ENCODE measurements at places on chromosomes 5 and 9.
A peak's percentile ranks its signal among the peaks of the same experiment; 100 is the strongest.

DNA sequence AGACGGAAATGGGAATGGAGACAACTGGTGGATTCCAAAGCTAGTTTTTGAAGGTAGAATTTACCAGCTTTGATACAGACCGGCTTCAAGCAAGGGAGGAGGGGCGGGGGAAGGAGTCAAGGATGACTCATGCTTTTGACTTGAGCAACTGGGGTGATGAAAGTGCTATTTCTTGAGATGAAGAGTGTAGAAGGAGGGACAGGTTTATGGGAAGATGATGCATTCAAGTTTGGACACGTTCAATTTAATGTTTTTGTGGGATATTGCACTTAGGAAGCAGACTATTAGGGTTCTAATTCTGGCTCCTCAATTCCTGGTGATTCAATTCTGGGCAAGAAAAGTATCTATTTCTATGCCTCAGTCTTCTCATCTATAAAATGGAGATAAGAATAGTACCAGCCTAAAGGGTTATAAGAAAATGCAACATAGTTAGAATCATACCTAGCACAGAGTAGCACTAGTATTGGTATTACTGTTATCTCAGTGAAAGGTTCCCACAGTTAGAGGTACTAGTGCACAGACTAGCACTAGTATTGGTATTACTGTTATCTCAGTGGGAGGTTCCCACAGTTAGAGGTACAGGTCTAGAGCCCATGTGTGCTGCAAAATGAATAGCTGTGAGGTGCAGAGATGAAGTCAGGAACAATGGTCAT is 4.6 kb downstream of the NIPAL4 start:
- DNase-seq, result peak; percentile 90

GRCh38 chr9:136122425-136123383 is 4.0 kb upstream of the TMEM250 start:
- peak; percentile 49 for DNase-seq

DNA sequence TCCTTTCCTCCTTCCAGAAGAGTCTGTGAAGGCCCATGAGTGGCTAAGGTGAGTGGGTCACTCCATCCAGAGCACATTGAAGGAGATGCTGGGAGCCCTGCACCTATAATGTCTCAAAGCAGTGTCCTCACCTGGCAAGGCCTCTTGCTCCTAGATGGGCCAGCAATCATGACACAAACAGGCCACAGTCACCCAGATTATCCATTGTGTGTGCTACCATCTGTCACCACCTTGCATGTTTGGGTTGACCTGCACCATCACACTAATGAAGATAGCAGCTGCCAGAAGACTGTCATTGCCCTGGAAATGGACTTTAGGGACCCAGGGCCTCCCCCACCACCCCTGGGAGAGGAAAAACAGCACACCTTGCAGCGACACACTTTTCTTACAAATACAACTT is 69.6 kb downstream of the GABBR2 start:
- no peak for DNase-seq

DNA sequence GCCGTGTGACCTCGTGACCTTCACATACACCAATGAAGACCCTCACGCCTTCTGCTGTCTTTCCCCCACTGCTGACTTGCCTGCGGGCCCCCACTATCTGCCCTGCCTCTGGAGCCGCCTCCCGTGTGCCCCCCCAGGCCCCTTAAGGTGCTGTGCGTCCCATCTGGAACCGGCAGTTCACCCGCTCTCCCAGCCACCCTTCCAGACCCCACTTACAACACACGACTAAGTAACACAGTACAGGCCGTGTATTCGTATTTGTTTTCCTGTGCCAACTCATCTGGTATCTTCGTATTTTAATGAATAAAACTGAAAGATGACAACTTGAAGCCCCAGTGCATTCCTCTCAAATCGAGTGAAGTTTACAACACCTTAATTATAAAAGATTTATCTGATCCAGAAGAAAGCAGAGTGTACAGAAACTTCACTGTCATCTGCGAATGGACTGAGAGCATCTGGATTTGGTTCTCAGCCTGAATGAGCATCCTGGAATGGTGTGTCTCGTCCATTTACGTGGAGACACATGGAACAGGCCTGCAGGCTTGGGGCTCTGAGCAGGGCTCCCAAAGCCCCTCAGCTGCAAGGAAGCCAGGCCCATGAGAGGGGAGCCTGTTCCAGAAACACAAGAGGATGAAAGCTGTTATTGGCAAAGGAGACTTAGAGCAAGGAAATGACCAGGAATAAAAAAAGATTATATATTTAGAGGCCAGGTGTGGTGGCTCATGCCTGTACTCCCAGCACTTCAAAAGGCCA is 21.9 kb upstream of the TERT start:
- DNase-seq, result no peak

- DNase-seq, result no peak
These were observed 22.1 kb downstream of the SPATA31D1 start for GRCh38 chr9:82010711-82011110.

DNA sequence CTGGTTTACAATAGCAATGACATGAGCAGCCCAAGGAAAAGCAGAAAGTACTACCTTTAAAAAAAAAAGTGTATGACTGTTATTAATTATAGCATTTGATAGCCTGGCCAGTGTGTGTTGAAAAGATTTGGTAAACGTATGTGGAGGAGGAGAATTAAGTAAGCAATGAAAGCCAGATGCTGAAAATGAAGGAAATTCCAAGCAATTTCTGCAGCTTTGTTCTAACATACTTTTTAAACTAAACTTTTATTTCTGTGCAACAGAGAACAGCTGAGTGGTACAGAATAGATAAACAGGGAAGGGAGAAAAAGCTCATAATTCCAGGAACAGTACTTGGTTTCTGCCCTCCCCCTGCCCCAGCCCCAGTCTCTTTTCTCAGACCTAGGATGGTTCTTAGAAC is 252.6 kb downstream of the ADAMTSL1 start:
- DNase-seq, result peak; percentile 88

GRCh38 chr9:124133727-124134126 is 122.2 kb downstream of the LHX2 start:
- peak; percentile 44 for DNase-seq

DNA sequence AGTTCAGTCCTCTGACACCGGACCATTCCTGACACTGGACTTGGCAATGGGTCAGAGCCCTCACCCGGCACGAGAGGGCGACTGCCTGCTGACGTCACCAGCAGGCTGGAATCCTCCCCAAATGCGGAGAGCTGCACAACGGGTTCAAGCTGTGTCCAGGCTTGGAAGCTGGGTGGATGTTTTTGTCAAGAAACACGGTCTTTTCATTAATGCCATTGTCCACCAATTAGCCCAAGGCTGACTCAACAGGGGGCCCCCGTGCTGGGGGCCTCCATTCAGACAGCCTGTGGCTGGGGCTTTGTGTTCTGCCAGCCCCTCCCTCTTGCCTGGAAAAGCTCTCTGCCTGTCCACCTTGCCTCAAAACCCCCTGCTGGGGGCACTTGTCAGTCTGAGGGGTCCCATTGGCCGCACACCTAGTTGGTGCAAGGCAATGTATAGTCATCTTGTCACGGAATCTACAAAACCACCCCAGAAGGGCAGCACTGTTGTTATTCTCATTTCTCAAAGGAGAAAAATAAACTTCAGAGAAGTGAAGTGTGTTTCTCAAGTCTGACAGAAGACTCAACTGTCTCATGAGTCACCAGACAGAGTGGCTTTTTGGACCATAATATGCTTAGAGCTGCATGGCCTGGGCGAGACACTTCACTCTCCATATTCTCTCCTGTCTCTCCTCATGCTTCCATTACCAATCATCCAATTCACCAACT is 24.6 kb downstream of the NDUFA8 start:
- DNase-seq, result peak; percentile 42

DNA sequence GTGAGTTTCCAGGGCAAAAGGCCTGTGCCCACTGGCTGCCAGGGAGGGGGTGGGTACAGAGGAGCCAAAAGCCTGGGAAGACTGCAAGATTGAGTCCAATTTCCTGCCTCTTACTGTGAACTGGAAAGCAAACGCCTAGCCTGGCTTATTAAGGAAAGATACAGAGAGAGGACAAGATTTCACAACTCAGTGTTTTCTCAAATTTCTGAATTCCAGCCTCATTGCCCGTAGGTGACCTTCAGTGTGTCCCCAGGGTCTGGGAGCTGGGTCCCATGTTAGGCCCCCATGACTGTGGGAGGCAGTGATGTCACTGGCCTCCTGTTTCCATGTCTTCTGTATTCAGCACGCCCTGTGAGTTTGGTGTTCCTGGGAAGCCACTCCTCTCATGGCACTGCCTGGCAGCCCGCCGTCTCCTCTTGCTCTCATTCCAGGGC is 60.6 kb upstream of the PTPN3 start:
- DNase-seq, result no peak

DNA sequence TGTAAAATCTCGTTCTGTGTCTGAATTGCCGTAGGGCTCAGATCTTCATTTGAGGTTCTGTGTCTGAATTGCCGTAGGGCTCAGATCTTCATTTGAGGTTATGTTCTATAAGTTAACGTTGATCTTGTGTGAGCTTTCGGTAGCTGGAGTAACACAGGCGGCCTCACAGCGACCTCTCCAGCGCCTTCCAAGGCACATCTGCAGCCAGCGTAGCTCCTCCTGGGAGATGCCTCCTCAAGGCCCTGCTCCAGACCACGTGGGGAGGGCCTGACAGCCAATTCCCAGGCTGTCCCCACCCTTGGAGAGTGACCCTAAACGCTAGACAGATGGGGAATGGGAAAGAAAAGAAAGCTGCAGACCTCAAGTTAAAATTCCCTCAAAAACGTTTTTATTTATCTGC is 8.7 kb upstream of the AHRR start:
- DNase-seq, result no peak

DNA sequence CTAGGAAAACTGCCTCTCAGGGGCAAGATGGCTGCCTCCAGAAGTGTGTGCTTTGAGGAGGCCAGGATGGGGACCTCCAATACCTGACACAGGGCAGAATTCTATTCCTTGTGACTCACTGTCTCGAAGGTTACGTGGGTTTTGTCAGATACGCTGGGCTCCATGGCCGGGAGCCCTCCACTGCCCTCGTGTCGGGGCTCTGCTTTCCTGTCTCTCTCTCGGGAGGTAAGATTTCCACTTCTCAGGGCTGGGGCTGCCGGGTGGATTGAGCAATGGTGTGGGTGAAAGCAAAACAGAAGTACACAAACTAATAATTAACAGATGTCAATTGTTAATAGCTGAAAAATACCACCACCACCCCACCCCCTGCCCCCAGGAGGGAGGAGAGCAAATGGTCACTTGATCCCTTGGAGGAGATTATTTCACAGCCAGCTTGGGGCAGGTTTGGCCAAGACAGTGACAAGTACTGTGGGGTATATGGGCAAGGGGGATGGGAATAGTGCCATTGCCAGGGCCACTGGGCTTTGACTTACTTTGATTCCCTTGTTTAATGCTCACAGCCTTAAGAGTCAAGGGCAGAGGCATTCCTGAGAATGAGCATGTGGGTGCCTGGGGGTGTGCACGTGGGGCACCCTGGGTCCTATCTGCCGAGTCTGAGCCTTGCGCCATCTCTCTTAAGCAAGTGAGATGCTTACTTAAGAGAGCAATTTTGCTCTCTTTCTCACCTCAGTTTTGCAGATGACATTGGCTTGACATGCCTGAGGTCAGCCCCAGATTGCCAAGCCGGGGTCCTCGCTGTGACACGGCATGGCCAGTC is 28.8 kb upstream of the DAB2IP start:
- no peak for DNase-seq

GRCh38 chr5:87627363-87627762 is 214.6 kb upstream of the CCNH start:
- DNase-seq, result no peak

GRCh38 chr9:79353856-79354520 is 217.8 kb upstream of the TLE4 start:
- no peak for DNase-seq

DNA sequence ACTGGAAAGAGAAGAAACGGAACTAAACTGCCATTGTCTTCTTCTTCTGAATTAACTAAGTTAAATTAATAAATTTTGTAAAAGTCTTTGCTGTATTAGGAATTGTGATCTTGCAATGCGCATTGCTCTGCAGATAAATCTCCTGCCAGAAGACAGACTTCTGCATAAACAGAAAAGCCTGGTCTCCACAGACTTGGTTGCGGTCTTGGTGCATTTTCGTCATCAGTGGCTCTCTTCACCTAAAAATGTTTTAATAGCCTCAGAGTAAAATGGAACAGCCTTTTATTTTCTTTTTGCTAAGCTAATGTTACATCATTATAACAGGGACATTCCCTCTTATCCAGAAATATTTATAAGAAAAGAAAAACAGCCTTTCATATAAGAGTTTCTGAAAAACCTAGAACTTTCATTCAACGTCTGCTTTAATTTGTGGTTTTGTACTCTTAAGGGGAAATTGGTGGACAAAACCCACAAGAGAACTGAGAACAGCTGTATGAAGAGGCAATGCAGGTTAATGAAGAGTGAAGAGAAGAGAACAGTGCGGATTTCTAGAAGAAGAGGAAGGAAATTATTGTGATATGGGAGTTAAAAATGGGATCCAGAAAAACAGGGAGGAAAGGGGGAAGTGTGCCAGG is 10.1 kb downstream of the IFNA5 start:
- no peak for DNase-seq

DNA sequence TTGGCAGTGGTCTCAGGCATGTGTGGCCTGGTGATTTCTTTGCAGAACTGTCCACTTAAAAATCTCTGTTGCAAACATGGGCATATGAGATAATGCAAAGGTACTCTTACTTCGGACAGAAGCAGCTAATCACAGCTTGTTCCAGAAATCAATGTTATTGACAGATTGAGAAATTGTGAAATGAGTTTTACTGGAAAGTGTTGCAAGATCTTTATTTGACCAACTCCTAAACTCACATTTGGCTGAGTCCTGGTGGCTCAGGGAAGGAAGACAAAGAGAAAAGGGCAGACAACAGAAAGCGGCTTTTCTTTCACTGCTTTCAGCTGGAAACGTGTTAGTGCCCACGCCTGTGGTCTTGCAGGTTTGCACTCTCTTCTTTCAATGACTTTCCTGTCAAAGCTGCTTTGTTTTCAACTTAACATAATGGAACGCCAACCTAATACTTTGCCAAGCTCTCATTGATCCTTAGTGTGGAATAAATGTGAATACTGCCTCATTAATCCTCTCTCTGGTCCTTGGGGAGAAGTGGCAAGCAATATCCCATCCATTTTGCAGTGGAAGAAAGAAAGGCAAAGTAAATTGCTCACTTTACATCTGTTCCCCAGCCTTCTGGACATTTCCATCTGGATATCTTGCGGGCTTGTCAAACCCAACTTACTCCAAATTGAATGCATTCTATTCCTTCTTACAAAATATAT is 586.4 kb downstream of the LRRC70 start:
- no peak for DNase-seq

DNA sequence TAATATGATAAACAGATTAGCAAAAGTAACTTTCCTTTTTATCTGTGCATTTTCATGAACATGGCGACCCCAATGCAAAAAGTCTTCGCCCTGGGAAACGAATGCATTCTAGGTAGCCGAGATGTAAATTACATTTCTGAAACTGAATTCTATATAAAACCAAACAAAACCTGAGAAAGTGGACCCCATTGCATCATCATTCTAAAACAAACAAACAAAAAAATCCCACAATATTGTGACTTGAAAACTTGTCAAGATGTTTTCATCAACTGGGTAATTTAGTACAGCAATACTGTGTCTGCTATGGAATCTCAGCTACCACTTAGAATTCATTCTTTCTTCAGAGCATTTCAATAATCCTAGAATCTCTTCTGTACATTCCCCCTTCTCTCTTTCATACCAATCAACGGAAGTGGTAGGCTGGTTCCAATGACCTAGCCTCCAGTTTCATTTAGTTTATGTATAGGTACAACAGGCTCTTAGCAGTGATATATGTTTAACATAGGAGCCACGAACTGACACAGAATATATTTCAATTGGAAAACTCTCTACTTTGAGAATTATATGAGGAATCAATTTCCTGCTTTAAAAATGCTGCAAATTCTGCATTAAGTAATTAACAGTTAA is 85.6 kb downstream of the FBXW11 start:
- no peak for DNase-seq

GRCh38 chr5:145750199-145750598 is 84.9 kb downstream of the PRELID2 start:
- peak; percentile 77 for DNase-seq

- DNase-seq, result no peak
These were observed 2.5 kb downstream of the TRIM32 start for GRCh38 chr9:116689486-116690032.

Measured in fibroblast of the aortic adventitia (primary cell).